ENCODE measurements at places on chromosomes 13 and 19.

DNA sequence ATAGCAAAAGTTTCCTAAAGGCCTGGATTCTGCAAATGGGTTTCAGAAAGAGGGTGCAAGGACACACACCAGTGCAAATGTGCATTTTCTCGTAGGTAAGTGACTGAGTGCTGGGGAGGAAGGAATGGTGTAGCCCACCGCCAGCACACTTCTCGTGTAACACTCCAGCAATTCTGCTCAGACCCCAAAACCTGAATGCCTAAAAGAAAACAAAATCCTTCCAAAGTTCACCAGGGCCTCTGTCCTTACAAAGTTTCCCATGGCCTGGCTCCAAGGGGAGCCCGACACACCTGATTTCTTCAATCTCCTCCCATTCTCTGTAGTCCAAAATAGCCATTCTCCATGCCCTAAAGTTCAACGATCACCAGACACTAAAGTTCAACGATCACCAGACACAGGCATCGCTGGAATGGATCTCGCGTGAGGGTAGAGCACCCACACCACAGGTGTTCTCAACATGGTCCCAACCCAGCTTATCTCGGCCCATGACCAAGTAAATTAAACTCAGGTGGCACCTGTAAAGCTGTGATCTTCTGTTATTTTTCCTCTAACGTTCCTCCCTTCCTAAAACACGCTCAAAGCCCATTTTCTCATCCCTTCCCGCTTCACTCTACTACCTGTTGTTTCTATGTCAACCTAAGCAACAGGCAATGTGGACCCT lies 46.0 kb downstream of the ABCC4 start:
- no peak for DNase-seq

DNA sequence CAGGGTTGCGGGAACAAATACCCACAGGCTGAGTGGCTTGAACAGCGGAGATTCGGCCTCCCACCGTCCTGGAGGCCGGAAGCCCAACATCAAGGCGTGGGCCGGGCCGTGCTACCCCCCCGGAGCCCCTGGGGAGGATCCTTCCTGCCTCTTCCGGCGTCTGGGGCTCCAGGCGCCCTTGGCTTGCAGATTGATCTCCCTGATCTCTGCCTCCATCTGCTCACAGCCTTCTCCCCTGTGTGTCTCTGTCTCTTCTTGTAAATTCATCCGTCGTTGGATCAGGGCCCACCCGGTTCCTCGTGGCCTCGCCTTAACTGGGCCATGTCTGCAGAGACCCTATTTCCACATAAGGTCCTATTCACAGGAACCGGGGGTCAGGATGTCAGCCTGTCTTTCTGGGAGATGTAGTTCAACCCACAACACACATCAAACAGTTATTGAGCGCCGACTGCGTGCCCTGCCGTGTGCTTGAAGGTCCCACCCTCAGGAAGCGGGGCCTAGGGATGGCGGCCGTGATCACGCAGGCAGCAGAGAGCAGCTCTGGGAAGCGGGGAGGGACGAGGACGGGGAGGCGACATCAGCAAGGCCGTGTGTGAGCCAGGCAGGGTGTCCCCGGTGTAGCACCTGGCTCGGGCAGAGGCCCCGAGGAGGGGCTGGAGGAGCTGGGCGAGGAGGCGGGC lies 21.3 kb downstream of the HCN2 start:
- DNase-seq = peak; percentile 47

GRCh38 chr13:21905486-21905885 lies 234.6 kb downstream of the FGF9 start:
- no peak for DNase-seq

DNA sequence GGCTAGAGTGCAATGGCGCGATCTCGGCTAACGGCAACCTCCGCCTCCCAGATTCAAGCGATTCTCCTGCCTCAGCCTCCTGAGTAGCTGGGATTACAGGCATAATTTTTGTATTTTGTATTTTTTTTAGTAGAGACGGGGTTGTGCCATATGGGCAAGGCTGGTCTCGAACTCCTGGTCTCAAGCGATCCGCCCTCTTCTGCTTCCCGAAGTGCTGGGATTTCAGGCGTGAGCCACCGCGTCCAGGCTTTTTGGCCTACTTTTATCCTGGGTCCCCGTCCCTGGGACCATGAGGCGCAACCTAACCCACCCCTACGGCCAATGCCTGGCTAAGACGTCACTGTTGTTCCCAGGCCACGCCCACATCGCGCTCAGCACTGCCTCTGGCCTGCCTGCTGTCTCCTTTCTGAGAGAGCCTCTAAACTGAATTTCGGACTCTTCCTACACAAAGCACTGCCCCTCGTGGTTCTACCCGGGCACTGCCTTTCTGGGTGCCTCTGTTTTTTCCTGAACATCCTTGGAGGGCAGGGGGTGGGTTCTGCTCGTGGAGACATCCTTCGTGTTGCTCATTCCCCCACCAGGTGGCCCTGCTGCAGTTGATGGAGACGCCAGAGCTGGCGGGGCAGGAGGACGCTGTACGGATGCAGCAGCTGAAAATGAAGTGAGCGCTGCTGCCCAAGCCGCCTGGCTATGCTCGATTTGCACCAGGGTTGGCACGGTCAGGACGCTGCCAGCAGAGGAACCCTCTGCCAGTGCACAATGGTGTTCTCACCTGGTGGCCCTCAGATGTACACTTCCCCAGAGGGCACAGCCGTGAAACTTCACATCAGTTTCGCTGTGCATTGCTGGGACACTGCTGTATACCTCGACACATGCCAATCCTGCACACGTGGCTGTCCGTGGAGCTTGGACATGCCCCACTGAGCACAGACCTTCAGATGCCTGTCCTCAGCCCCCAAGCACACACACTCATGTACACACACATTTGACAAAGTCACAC lies 2.0 kb downstream of the REX1BD start:
- no peak for DNase-seq

- no peak for DNase-seq
Measured at GRCh38 chr13:99610702-99611289, 109.5 kb downstream of the TM9SF2 start.
